ENCODE measurements at places on chromosomes 2 and 18. TPM values are rescaled to one million over a fixed set of nuclear protein-coding genes. Genes with fewer than 3 reads are reported as not detected.

DPYSL5 gene
- total RNA-seq, result 3.8 TPM

ANKRD44 gene
- 2.0 TPM for total RNA-seq

TCF23 gene
- not detected for total RNA-seq

WNT10A gene
- not detected for total RNA-seq

ST6GAL2 gene
- 19.0 TPM for total RNA-seq

DTNA gene
- total RNA-seq, result 0.17 TPM

STAT4 gene
- total RNA-seq, result 3.5 TPM

UPP2 gene
- not detected for total RNA-seq

MAP3K19 gene
- not detected for total RNA-seq

GCG gene
- not detected for total RNA-seq

STPG4 gene
- total RNA-seq, result not detected

C2orf72 gene
- 6.5 TPM for total RNA-seq

MATN3 gene
- 12.5 TPM for total RNA-seq

TEKT4 gene
- not detected for total RNA-seq

SALL3 gene
- total RNA-seq, result not detected

DES gene
- 0.08 TPM for total RNA-seq

MDH1B gene
- 1.7 TPM for total RNA-seq

ING5 gene
- 23.5 TPM for total RNA-seq

DNAJC5G gene
- not detected for total RNA-seq

ABCB11 gene
- total RNA-seq, result 0.02 TPM

OTOS gene
- total RNA-seq, result not detected

ALPP gene
- 0.37 TPM for total RNA-seq

ST8SIA3 gene
- not detected for total RNA-seq

PLEK gene
- total RNA-seq, result not detected

ADD2 gene
- total RNA-seq, result 23.6 TPM

MYO5B gene
- total RNA-seq, result 14.9 TPM

RAB6C gene
- not detected for total RNA-seq

MLPH gene
- 256 TPM for total RNA-seq

C1QL2 gene
- total RNA-seq, result 0.14 TPM

HDHD2 gene
- 10.0 TPM for total RNA-seq

SLC14A1 gene
- not detected for total RNA-seq

SPATA3 gene
- not detected for total RNA-seq

KRTCAP3 gene
- 1.4 TPM for total RNA-seq

KCNS3 gene
- total RNA-seq, result 1.2 TPM

DPP4 gene
- 0.44 TPM for total RNA-seq

SH3RF3 gene
- total RNA-seq, result 0.40 TPM

LINC00305 gene
- total RNA-seq, result not detected

All from A549 treated with DMSO at 1 μM for 4 hours (cell line).